ENCODE measurements at places on chromosomes 1 and 21.

DNA sequence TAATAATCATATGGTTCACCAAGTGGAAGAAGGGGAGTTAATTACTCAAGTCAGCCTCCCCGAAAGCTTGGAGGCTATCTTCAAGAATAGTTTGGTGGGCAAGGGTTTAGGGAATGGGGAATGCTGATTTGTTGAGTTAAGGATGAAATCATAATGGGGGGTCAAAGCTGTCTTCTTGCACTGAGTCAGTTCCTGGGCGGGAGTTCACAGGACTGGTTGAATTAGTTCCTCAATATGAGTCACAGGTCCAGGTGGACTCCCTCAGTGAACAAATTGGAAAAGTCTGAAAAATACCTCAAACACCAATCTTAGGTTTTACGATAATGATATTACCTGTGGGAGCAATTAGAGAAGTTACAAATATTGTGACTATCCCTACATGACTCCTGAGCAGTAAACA lies 115.2 kb upstream of the COA6 start:
- no peak for DNase-seq

DNA sequence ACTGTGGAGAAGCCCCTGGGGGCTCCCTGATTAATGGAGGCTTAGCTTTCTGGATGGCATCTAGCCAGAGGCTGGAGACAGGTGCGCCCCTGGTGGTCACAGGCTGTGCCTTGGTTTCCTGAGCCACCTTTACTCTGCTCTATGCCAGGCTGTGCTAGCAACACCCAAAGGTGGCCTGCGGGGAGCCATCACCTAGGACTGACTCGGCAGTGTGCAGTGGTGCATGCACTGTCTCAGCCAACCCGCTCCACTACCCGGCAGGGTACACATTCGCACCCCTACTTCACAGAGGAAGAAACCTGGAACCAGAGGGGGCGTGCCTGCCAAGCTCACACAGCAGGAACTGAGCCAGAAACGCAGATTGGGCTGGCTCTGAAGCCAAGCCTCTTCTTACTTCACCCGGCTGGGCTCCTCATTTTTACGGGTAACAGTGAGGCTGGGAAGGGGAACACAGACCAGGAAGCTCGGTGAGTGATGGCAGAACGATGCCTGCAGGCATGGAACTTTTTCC lies 24.8 kb downstream of the PCSK9 start:
- no peak for DNase-seq

- no peak for DNase-seq
These were observed 21.0 kb downstream of the CD160 start for GRCh38 chr1:145740269-145740668.

GRCh38 chr1:95534985-95535384 lies 301.0 kb downstream of the RWDD3 start:
- no peak for DNase-seq

DNA sequence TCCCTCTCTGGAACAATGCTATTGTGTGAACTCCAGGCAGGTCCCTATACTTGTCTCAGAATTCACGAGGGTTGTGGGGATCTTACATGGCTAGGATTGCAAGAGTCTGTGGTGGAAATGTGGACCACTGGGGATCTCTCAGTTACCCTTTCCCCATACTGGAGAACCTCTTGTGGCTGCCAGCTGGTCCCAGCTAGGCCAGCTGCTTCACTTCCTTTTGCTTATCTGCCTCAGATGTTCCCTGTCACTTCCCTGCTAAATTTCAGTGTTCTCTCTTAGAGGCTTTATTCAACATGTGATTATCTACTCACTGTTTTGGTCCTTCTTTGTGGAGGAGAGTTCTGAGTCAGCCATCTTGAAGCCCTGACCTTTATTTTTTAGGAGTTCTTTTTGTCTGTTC lies 75.9 kb upstream of the SAMD13 start:
- DNase-seq, result no peak

DNA sequence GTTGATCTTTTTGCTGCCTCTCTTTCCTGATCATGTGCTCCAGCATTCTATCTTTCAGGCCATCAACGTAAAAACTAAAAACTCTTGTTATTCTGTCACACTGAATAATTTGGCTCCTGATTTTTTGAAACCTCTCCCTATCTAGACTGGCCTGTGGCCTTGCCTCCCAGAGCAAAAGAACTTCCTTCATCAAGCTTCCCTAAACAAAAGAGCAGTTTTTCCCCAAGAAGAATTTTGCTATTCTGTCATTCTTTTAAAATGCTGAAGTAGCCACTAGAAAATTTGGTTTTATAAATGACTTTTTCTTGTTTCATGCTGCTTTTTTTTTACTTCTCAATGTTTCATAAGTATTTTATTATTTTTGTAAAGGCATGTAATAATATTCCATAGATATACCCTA lies 37.1 kb upstream of the CR2 start:
- no peak for DNase-seq

Measured in activated CD8-positive, alpha-beta memory T cell treated with anti-CD3 and anti-CD28 coated beads, Interleukin-2, amount 50 U/mL, for 48 hours (primary cell).